Endodermal cell (in vitro differentiated cells): ENCODE measurements at places on chromosomes 3 and 15.

- H3K4me1 ChIP-seq = no peaks in the 10 kb centered on the region
- no peak overlapping the region for H3K27ac ChIP-seq
- no peak for DNase-seq
- H3K4me3 ChIP-seq = no peak overlapping the region
- no peaks in the 10 kb centered on the region for H3K36me3 ChIP-seq
- no peaks in the 10 kb centered on the region for H3K27me3 ChIP-seq
These were observed 45.9 kb downstream of the DAPK2 start for GRCh38 chr15:64000183-64000951.

DNA sequence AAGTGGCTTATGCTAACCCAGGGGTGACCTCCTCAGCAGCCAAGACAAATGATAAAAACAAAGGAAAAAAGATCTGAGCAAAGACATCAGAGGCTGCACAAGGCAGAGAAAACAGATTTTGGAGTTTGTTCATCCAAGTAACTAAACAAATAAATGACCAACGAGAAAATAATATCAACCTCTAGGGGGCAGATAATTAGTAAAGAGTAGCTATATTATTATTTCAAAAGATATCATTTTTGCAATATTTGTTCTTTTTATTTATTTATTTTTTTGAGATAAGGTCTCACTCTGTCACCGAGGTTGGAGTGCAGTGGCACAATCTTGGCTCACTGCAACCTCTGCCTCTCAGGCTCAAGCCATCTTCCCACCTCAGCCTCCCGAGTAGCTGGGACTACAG lies 101.8 kb downstream of the PCCB start:
- no peak overlapping the region for H3K4me3 ChIP-seq
- peaks cover 30% of the 10 kb centered on the region for H3K36me3 ChIP-seq
- no peaks in the 10 kb centered on the region for H3K27me3 ChIP-seq
- no peak overlapping the region for H3K27ac ChIP-seq
- no peaks in the 10 kb centered on the region for H3K4me1 ChIP-seq
- no peak for DNase-seq

- DNase-seq = no peak
- no peaks in the 10 kb centered on the region for H3K27me3 ChIP-seq
- no peak overlapping the region for H3K4me3 ChIP-seq
These were observed 2.9 kb downstream of the CCR3 start for GRCh38 chr3:46245146-46245545.

GRCh38 chr15:67480741-67481140 lies 40.2 kb upstream of the C15orf61 start:
- peaks cover 33% of the 10 kb centered on the region for H3K27me3 ChIP-seq
- no peak for DNase-seq
- no peak overlapping the region for H3K27ac ChIP-seq
- H3K4me3 ChIP-seq = no peak overlapping the region
